ENCODE measurements at places on chromosomes 5 and 9.

- DNase-seq: no peak
These were observed 58.6 kb upstream of the CNOT6 start for GRCh38 chr5:180435594-180435993.

DNA sequence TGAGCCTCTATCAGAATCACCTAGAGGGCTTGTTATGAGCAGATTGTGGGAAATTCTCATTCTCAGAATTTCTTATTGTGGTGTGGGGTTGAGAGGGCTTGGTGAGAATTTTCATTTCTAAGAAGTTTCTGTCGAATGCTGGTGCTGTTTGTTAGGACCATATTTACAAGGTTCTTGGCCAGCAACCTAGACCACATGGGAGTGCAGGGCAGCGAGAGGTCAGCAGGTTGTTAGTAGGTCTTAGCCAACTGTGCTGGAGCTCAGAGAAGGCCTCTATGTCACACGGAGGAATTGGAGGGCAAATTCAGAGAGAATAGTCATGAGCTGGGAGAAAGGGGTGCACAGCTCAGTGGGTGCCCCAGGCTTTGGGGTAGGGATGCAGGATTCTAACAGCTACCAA, 357.0 kb downstream of the LRRC70 start:
- DNase-seq: no peak

- no peak for DNase-seq
These were observed 183.5 kb upstream of the GDNF start for GRCh38 chr5:38023371-38023770.

- no peak for DNase-seq
These were observed 997.7 kb downstream of the PTPRD start for GRCh38 chr9:9615086-9615485.

DNA sequence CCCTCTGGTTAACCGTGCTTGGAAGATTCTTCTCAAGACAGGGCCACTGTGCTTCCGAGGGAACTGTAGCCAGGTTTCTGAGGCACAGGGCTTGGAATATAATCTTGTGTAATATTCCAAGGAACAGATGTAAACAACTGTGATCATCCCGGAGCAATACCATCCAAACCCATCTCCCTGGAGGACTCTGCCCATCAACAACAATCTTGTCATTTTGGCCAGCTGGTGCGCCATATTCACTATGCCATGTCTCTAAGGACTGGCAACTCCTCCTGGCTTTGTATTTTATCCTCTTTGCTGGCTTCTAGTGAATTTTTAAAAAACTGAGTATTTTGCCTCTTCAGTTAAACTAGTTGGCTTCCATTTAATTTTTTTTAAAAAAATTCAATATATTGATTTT, 349.3 kb downstream of the ADAMTS6 start:
- no peak for DNase-seq

- no peak for DNase-seq
These were observed 83.4 kb downstream of the GHR start for GRCh38 chr5:42506662-42507061.

DNA sequence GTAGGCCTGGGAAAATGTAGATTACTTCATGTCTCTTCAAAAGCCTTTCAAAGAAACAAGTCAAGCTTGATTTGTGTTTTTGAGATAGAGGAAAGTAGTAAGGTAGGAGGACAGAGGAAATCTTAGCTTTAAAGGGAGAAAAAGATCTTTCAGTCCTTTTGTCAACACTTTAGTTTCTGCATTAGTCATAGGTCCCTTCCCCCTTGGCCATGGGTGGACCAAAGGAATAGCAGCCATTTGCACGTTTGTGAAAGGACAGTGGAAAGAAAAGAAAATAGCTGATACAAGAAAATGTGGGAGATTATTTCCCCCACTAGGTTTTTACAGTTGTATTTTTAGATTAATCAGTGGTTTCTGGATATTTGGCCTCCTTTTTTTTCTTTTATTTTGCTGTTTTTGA, 121.9 kb upstream of the GRHPR start:
- DNase-seq: no peak

GRCh38 chr5:10756549-10756948, 4.5 kb downstream of the DAP start:
- peak; percentile 36 for DNase-seq

- DNase-seq: no peak
These were observed 127.6 kb downstream of the TMEM174 start for GRCh38 chr5:73300337-73301207.

DNA sequence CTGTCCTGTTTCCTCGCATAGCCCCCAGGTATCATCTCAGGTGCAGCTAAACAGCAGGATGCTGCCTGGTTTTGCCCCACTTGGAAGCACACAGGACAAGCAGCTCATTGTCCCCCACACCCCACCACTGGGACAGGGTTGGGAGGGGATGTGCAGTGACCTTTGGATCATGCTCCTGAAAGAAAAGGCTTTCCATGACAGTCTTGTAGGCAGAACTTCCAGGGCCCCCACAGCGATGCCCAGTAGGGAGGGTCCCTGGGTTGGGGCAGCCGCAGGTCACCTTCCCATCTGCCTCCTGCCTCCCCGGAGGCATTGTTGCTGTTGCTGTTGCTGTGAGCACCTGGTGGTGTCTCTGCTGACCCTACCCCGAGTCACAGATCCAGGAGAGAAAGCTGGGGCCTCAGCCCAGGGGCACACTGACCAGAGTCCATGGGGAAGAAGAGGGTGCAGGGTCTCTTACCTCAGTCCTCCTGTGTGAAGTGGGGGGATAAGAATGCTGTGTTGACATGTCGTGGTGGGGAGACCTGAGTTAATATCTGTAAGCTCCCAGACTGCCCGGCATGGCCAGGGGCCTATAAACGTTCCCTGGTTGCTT, 8.5 kb downstream of the CEP72 start:
- DNase-seq: no peak

DNA sequence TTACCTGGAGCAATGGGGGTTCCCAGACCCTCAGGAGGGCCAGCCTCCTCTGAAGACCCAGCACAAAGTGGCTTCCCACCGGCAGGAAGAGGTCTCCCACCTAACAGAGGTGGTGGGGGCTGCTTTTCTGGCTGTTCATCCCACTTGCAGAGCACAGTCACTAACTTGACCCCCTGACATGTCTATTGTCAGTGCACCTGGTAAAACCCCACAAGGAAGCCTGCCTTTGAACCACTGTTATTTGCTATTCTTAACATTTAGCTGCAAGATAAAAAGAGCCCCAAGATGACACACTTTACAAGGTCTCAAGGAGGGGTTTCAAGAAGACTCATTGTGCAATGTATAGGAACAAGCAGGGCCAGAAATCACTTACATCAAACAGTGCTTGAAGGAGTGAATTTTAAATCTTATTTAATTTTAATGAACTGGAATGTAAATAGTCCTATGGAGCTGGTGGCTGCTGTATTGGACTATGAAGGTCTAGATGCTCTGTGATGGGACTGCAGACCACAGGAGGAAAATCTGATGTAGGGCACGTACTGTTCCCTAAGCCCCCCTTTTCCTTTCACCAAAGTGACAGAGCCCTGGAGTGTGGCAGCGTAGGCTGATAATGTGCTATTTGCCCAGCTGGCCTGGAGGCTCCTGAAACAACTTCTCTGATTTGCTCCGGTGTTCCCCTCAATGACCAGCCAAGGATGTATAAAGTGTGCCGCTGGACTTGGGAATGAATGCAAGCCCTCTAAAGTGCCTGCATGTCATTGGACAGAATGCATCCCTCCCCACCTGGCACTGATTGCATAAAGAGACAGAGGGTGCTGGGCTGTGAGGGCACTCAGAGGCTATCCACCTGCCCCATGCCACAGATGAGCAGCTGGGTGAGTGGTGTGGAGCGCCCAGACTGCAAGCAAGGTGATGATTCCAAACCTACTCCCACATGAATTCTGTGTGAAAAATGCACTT, 80.2 kb downstream of the PTPN3 start:
- no peak for DNase-seq

- no peak for DNase-seq
These were observed 20.3 kb downstream of the FAM81B start for GRCh38 chr5:95411474-95411873.

- DNase-seq: no peak
These were observed 86.0 kb upstream of the NR5A1 start for GRCh38 chr9:124593200-124593599.

- peak; percentile 30 for DNase-seq
These were observed 442.9 kb downstream of the RAB3C start for GRCh38 chr5:59025734-59026133.

DNA sequence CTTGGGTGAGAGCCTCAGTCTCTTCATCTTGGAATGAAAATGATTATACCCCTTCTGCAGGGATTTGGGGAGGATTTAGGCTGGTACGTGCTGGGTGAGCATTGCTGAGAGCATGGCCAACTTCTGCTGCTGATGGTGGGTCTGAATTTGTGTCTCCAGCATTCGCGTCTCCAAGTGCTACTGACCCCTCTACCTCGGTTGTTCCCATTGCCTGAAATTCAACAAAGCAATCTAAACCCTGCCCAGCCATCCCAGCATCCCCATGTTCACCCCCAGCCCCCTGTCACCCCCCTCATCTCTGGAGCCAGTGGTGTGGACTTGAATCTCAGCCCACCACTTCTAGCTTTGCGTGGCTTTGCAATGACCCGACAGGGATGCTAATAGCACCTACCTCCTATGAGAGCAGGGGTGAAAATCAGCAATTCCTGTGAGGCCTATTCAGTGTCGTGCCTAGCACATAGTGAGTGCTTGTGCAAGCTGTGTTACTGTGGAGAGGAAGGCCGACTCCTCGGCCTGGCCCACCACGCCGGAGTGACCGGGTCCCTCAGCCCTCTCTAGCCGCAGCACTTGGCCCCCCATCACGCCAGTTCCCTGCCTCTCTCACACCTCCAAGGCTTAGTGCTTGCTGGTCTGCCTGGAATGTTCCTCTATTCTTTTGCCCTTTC, 43.4 kb upstream of the SH3PXD2B start:
- no peak for DNase-seq

- no peak for DNase-seq
These were observed 970.0 kb downstream of the MAT2B start for GRCh38 chr5:164475339-164475977.

DNA sequence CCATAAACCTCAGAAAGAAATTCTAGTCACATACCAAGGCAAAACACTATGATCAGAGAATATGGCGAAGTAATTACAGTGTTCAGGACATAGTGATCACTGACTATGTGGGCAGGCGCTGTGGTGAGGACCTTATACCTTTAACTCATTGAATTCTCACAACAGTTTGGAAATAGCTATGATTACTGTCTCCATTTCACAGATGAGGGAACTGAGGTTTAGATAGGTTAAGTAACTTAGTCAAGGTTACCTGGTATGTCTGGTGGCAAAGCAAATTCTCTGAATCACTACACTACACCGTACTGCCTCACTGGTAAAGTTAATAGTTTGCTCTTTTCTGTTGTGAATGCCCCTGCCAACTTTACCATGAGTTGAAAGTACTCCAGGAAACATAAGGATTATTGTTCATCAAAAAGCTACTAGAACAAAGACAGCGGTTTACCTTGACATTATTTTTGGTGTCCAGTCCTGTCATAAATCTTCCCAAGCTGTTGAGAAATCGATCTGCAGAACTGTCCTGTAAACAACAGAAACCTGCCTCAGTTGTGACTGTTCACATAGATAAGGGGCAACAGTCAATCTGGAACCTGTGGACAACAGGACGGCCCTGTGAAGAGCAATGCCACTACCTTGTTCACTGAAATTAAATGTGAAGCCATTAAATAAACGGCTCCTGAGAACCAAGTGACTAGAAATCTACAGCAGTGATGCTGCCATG, 36.3 kb downstream of the NIPSNAP3B start:
- DNase-seq: no peak

- no peak for DNase-seq
These were observed 38.9 kb downstream of the SERINC5 start for GRCh38 chr5:80216753-80217596.

DNA sequence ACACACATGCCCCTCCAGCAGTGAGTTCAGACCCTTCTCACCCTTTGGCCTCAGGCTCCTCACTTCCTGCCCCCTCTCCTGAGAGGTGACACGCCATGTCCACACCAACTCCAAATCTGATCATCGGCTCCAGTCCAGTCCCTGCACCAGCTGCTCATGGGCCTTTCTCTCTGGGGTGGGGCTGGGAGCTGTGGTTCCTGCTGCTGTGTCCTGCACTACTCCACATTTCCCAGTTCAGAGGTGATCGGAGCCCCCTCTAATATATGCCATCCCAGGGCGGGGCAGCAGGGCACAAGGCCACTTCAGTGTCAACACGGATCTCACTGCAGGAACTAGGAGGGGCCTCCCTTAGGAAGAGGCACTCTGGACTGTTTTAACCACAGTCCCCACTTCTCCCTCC, 91.5 kb downstream of the ADAMTS2 start:
- no peak for DNase-seq

- DNase-seq: no peak
These were observed 18.0 kb upstream of the VLDLR start for GRCh38 chr9:2603621-2604020.

GRCh38 chr5:17801595-17801994, 167.3 kb downstream of the TAF11L14 start:
- no peak for DNase-seq

GRCh38 chr9:72041775-72042194, 18.6 kb downstream of the C9orf57 start:
- DNase-seq: peak; percentile 95

GRCh38 chr5:59358005-59358861, 535.3 kb downstream of the PDE4D start:
- no peak for DNase-seq

DNA sequence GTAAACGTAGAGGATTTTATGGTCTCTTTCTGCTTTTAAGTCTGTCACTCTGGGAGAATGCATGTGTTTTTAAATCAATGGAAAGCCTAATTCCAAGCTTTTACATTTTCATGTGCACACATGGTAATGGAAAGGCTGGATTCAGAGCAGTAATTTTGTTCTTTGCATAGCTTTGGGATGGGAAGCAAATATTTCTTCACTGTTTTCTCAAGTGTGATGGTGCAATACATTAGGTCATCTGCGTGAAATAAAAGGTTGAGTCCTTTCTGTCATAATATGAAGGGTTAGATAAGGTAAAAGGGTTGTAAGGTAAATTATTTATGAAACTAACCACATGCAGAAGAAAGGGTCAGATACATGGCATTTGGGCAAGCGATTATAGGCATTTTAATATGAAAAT, 88.2 kb upstream of the NR3C1 start:
- peak; percentile 66 for DNase-seq

DNA sequence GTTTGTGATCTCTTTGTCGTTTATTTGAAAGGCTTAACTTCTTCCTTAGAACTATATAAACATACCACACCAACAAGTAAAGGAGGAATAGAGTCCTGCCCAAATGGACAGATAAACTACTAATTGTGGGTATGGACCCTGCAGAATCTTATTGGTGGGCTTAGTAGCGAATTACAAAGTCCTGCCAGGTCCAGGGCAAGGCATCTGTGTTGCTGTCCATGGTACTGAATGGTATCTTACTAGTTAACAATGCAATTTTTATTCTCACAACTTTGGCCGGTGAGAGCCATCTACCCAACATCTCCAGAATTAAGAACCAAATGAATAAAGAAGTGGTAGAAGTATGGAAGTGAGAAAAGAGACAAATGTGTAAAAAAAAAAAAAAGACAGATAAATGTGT, 1782.4 kb upstream of the WWC1 start:
- no peak for DNase-seq

- DNase-seq: no peak
These were observed 192.1 kb upstream of the CLINT1 start for GRCh38 chr5:158051036-158051435.

DNA sequence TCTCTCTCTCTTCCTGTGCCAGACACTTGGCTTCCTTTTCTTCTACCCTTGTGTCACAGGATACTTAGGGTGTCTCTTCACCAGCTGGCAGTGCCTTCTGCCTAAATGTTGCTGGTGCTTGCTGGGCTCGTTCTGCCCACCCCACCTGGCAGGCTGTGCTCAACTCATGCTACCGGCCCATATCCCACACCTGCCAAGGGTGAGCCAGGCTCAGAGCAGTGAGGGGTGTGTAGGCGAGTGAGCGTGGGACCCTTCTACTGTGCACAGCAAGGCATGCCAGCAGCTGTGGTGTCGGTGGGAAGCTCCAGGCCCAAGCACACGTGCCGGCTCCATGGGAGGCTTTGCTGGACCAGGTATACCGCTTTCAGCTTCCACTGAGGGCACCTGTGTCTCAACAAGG, 1626.7 kb upstream of the ACO1 start:
- no peak for DNase-seq

All from foreskin fibroblast (primary cell).